ENCODE measurements at places on chromosomes 6 and 20. TPM values are rescaled to one million over a fixed set of nuclear protein-coding genes. Genes with fewer than 3 reads are reported as not detected.

CCDC170 gene
- total RNA-seq = 0.10 TPM

MOG gene
- not detected for total RNA-seq

PAX1 gene
- not detected for total RNA-seq

IPCEF1 gene
- total RNA-seq = 0.02 TPM

PNLDC1 gene
- not detected for total RNA-seq

ARMC2 gene
- total RNA-seq = 1.9 TPM

HLA-G gene
- not detected for total RNA-seq

GSTA2 gene
- total RNA-seq = not detected
